ENCODE measurements at places on chromosomes 16 and 17.

DNA sequence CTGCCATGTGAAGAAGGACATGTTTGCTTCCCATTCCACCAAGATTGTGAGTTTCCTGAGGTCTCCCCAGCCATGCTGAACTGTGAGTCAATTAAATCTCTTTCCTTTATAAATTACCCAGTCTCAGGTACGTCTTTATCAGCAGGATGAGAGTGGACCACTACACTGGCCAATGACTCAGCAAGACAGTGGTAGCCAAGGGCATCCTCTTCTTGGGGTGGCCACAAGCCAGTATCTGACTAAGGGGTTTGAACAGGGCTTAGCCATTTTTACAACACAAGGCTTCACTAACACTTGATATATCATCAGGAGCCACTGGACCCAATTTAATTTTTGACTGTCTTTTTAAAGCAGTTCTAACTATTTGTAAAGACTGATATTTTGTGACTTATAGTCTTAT, 21.1 kb upstream of the KRT24 start:
- DNase-seq: no peak

- DNase-seq: no peak
Observed at GRCh38 chr16:55569025-55569424, 2.5 kb downstream of the CAPNS2 start.

DNA sequence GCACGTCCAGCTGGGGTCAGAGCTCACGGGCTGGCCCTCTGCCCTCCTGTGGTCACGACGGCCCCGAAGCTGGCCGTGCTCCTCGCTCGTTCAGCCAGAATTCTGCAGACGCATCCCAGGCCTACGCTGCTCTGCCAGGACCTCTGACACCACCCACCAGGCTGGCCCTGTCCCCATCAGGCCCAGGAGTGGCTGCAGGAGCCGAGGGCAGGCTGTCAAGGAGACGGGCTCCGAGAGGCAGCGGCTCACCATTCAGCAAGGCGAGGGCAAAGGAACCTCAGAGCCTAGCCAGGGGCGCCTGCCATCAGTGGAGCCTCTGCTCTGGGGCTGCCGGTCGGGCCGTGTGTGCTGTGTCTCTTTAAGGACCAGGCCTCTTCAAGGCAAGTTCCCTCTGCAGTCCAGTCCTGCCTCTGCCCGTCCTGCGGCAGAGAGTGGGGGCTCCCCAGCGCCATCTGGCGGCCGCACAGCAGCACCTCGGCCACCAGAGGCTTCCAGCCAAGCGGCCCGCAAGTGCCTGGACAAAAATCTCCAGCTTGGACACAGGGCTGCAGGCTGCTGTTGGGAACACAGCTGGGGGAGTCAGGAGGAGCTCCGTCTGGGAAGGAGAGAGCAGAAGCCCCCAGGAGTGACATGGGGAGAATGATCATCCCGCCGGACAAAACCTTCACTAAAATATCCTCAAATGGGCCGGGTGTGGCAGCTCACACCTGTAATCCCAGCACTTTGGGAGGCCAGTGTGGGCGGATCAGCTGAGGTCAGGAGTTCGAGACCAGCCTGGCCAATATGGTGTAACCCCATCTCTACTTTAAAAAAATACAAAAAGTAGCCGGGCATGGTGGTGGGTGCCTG, 7.4 kb upstream of the ABR start:
- DNase-seq: peak; percentile 56

GRCh38 chr17:33390479-33391176, 97.5 kb upstream of the ASIC2 start:
- DNase-seq: no peak

DNA sequence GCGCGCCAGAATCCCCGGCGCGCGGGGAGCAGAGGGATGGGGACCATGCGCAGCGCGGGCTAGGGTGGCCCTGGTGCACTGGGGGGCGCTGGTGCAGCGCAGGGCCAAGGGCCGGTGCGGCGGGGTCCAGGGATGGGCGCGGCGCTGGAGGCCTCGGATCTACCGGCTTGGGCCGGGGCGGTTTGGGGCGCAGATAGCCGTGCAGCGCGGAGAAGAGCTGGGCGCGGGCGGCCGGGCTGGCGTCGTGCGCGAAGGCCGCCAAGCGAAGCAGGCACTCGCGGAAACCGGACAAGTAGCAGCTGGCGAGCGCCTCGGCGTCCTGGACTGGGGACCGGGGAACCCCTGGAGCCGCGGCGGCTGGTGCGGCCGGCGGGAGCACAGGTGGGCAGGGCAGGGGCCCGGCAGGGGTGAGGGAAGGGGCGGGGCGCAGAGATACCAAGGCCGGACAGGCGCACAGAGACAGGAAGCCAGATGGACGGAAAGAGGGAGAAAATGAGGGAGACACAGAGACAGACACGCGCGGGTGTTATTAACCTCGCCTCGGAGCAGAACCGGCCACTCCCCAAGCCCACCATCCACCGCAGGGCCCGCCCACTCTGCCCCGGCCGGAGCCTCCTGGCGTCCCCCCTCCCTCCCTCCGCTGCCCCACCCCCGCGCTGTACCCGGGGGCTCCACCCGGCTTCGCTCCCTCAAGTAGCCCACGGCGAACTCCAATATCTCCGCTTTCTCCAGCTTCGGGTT, 2.1 kb downstream of the HES7 start:
- DNase-seq: no peak

DNA sequence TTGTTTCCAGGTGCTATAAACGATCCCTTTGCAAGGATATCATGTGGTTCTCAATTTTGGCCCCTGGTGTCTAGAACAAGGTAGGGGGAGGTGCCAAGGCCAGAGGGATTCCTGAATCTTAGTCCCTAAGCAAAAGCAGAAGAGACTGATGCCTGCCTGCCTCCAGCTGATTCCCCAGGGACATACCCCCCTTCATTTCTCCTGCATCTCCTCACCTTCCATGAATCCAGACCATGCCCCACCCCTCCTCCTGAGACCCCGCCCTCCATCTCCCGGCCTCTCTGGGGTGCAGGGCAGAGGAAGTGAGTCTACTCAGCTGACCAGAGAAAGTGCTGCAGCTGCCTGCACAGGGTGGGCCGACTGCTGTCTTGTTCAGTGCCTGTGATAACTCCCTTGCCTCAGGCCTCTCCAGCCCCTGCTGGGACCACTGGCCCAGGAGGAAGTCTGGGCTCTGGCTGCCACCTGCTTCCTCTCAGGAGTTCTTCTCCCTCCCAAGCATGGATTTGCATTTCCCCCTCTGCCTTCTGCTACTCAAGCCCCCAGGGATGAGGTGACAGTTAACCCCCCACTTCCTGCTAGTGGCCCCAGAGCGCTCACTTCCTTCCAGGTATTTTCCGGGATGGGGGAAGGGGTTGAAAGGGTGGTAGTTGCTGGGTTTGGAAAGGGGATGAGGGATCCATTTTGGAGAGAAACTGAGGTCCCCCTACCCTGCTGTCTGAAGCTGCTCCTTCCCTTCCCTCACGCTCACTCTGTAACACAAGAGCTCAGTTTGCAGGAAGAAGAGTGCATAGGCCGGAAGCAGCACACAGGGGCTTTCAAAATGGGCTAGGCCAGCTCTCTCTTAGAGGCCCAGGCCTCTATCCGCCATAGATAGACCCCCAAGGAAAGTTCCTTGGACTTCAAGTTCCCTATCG, 10.5 kb upstream of the TSPOAP1 start:
- DNase-seq: peak; percentile 89

DNA sequence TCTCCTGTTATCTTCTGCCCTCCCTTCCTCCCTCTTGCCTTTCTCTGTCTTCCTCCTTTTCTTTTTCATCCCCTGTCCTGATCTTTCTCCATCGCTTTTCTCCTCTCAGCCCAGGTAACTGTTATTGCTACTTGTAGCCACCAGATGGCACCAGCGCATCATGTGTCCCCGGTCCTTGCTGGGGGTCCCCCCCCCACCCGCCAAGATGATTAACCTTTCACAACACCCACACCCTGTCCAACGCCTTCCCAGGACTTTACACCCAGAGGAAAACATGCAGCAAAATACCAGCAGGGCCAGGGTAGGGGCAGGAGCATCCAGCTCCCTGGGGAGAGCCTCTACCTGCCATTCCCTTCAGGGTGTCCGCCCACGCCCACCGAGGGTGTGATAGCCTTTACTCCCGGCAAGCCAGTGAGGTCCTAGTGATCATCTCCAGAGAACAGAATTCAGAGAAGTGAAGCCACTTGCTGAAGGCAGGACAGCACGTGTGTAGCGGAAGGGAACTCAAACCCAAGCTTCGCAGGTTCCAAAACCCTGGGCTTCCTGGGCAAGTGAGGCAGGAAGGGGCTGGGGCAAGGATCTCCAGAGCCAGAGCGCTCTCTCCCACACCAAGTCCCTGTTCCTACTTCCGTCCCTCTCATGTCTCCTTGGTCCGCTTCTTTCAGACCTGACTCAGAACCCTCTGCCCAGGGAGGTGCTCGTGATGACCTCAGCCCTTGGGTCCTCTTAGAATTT, 13.4 kb upstream of the TAC4 start:
- peak; percentile 19 for DNase-seq

GRCh38 chr16:54128629-54129234, 157.9 kb downstream of the IRX3 start:
- DNase-seq: no peak

DNA sequence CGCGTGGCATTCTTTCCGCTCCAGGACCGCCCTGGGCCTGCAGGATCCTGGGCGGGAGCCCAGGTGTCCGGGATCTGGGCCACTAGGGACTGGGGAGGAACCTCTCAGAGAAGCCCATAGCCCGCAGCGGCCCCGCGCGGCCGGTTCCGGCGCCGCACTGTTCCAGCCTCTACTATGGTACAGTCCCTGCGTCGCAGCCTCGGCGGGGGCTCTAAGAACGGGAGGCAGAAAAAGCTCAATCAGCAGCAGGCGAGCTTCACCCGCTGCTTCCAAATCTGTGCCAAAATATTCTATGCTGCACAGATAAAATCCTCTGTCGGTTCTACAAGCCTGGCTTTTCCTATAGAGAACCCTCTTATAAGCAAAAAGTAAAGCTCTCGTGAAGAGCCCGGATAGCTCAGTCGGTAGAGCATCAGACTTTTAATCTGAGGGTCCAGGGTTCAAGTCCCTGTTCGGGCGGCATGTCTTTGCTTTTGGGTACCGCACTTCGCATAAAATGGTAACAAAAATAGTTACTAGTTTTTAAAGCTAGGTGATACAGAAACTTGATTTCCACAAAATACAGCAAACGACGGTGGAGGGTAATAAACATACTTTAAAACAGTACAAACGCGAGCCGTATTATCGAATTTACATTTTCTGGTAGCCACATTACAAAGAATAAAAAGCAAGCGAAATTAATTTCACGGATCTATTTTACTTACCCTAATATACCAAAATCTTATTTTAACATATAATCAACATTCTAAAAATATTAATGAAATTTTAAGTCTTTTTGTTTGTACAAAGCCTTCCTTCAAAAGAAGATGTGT, 661 bp upstream of the ALOXE3 start:
- DNase-seq: peak; percentile 87

- no peak for DNase-seq
Observed at GRCh38 chr16:72013888-72014581, 5.5 kb downstream of the DHODH start.

GRCh38 chr17:58398574-58399266, 18.6 kb downstream of the RNF43 start:
- no peak for DNase-seq

- no peak for DNase-seq
Observed at GRCh38 chr16:87958632-87959031, 7.4 kb downstream of the BANP start.

DNA sequence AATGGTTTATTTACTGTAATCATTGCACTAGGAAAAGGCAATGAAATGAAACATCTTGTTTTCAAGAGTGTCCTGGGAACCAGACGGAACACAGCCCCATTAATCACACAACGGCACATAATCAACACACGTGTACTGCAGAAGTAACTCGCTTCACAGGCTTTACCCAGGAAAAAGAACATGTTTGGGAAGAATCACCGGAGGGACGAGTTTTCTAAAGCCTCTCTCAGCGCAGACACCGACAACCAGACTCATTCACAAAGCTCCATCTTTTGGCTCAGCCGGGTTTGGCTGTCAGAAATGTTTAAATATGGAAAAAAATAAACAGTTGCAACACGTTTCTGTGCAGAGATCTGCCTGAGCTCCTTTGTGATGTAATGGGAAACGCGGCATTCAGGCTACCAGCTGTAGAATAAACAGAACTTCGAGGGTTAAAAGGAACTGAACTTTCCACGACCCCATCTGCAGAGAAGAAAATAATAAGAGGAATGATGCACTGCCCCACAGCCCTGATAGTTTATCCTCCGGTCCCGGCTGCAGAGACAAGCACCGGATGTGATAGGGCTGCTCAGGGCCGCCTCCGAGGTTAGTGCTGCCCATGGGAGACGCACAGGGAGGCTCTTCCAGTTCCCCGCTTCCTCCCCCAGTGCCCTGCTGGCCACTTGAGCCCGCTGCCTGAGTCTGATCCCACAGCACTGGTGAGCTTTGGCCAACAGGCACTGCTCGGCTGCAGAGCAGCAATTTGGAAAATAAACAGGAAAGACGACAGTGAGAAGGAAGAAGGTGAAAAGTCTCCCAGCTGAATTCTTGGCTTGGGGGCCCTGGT, 119.8 kb downstream of the HIC1 start:
- DNase-seq: no peak

- DNase-seq: no peak
Observed at GRCh38 chr17:35841101-35841500, 27.6 kb downstream of the HEATR9 start.

- DNase-seq: no peak
Observed at GRCh38 chr16:22262460-22262859, 34.7 kb upstream of the POLR3E start.

DNA sequence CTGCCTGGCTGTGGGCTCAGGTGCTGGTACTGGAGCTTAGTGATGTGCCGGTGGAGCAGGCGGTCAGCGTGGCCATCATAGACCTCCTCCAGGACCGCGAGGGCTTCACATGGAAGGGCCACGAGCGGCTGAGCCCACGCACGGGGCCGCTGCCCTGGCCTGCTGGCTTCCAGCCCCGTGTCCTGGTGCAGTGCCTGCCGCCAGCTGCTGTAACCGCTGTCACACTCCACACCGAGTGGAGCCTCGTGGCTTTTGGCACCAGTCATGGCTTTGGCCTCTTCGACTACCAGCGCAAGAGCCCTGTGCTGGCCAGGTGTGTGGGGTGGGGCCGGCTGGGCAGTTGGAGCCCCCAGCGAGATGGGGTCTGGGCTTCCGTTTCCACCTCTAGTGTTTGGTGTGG, 12.0 kb downstream of the LLGL1 start:
- DNase-seq: no peak

DNA sequence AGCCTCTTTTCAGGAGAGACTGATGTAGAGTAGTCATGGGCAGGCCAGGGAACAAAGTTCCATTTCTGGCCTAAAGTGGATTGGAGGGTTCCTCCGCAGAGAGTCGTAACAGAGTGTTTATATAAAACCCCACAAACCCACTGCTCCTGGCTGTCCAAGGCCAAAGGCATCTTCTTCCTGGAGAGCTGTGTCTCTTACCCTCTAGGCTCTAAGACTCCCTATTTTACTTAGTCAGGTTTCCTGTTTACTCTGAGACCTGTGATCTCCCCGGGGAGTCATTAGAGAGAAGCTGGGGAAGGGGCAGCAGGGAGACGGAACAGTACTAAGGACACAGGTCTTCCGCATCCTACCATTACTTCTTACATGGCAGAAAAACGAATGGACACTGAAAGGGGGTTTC, 69.5 kb downstream of the HIC1 start:
- DNase-seq: no peak

GRCh38 chr16:2296661-2297505, 29.0 kb upstream of the RNPS1 start:
- no peak for DNase-seq

- DNase-seq: no peak
Observed at GRCh38 chr16:23859713-23860269, 24.0 kb downstream of the PRKCB start.
